ENCODE measurements at places on chromosomes 1 and 21. TPM values are rescaled to one million over a fixed set of nuclear protein-coding genes. Genes with fewer than 3 reads are reported as not detected.

The PTGER3 gene
- 0.86 TPM for total RNA-seq

The PRMT2 gene
- 89.1 TPM for total RNA-seq

GRCh38 chr1:2609319-2610035 is 22.9 kb downstream of the PRXL2B start:
- DNase-seq, result no peak

- DNase-seq, result no peak
These were observed 42.6 kb downstream of the PBX1 start for GRCh38 chr1:164601399-164602100.

- no peak for DNase-seq
These were observed 1.6 kb upstream of the RHOC start for GRCh38 chr1:112708489-112708888.

GRCh38 chr1:91864017-91864700 is 21.8 kb downstream of the TGFBR3 start:
- no peak for DNase-seq

GRCh38 chr1:234970731-234971476 is 157.7 kb downstream of the TOMM20 start:
- DNase-seq, result no peak

Data from T-helper 17 cell (primary cell).